Placental pericyte (primary cell): ENCODE measurements at places on chromosomes 11 and 22. TPM values are rescaled to one million over a fixed set of nuclear protein-coding genes. Genes with fewer than 3 reads are reported as not detected.

CRYBB2 gene
- not detected in 2 replicates for total RNA-seq

MYO7A gene
- 0.14 and 0.22 TPM in 2 replicates for total RNA-seq

TRIM34 gene
- 4.4 and 9.6 TPM in 2 replicates for total RNA-seq

ZNF215 gene
- total RNA-seq: 0.44 and 6.3 TPM in 2 replicates

ANKK1 gene
- 0.14 and 0.44 TPM in 2 replicates for total RNA-seq

TMPRSS4 gene
- total RNA-seq: not detected in 2 replicates

TENM4 gene
- total RNA-seq: 0.88 and 49.0 TPM in 2 replicates

TANGO2 gene
- 54.1 and 57.1 TPM in 2 replicates for total RNA-seq

LINC01488 gene
- total RNA-seq: not detected in 2 replicates

OR2AG2 gene
- total RNA-seq: 1.6 TPM in 1 of 2 replicates, not detected in the other

SCGB1C1 gene
- not detected in 2 replicates for total RNA-seq

FAM181B gene
- total RNA-seq: not detected in 2 replicates

TMEM135 gene
- total RNA-seq: 25.9 and 33.0 TPM in 2 replicates

LIF gene
- 82.9 and 109 TPM in 2 replicates for total RNA-seq

BDNF gene
- total RNA-seq: 34.9 and 59.3 TPM in 2 replicates

HEPN1 gene
- not detected in 2 replicates for total RNA-seq

SLC6A5 gene
- not detected in 2 replicates for total RNA-seq

SCGB1D2 gene
- total RNA-seq: not detected in 2 replicates

FKBP2 gene
- 35.2 and 94.5 TPM in 2 replicates for total RNA-seq

OR8H3 gene
- not detected in 2 replicates for total RNA-seq

PNPLA3 gene
- 5.9 and 12.0 TPM in 2 replicates for total RNA-seq

PDGFD gene
- 1.7 and 5.3 TPM in 2 replicates for total RNA-seq

TRIM22 gene
- 54.7 and 57.0 TPM in 2 replicates for total RNA-seq

LDHAL6A gene
- not detected in 2 replicates for total RNA-seq

MIAT gene
- total RNA-seq: 1.1 TPM in 2 replicates

OR4C13 gene
- total RNA-seq: not detected in 2 replicates

CCDC89 gene
- total RNA-seq: 2.2 and 5.6 TPM in 2 replicates

DRICH1 gene
- not detected in 2 replicates for total RNA-seq

KCTD14 gene
- total RNA-seq: 0.44 and 1.7 TPM in 2 replicates

MRGPRX4 gene
- not detected in 2 replicates for total RNA-seq

MRGPRF gene
- total RNA-seq: 16.2 and 51.7 TPM in 2 replicates
